Neural progenitor cell (in vitro differentiated cells): ENCODE measurements at places on chromosomes 2 and 18. TPM values are rescaled to one million over a fixed set of nuclear protein-coding genes. Genes with fewer than 3 reads are reported as not detected.
A peak's percentile ranks its signal among the peaks of the same experiment; 100 is the strongest.

- H3K27ac ChIP-seq: no peak overlapping the region
- H3K27me3 ChIP-seq: no peaks in the 10 kb centered on the region
- peaks cover 11% of the 10 kb centered on the region for H3K36me3 ChIP-seq
- no peak overlapping the region for H3K4me3 ChIP-seq
Measured at GRCh38 chr2:119940856-119941255, 72.0 kb upstream of the EPB41L5 start.

GRCh38 chr2:224893848-224894247 lies 148.4 kb downstream of the DOCK10 start:
- H3K4me1 ChIP-seq: peaks cover 9% of the 10 kb centered on the region
- H3K27ac ChIP-seq: no peak overlapping the region
- no peaks in the 10 kb centered on the region for H3K27me3 ChIP-seq

DNA sequence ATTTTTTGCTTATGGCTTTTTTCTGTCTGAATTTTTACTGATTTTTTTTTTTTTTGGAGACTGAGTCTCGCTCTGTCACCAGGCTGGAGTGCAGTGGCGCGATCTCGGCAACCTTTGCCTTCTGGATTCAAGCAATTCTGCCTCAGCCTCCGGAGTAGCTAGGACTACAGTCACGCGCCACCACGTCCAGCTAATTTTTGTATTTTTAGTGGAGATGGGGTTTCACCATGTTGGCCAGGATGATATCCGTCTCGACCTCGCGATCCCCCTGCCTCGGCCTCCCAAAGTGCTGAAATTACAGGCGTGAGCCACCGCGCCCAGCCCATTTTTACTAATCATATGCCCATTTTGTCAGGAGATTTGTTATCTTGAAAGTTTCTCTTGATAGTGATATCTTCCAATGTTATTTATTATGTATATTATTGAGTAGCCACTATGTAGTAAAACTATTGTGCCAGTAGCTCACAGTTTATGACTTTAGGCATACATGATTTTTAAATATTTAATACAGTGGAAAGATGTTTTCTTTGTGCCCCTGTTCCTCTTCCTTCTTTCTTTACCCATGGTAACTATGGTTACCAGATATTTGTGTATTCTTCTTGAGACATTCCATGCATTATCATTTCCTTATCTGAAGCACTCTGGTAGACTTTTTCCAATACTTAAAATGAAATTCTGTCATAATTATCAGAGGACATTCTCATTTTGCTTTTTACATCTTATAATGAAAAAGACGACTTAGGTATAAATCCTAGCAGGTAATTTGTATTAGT lies 2.1 kb downstream of the HAT1 start:
- H3K36me3 ChIP-seq: peaks cover 10% of the 10 kb centered on the region
- H3K4me3 ChIP-seq: peak overlapping the region; percentile 77
- H3K4me1 ChIP-seq: peaks cover 6% of the 10 kb centered on the region
- DNase-seq: no peak
- no peaks in the 10 kb centered on the region for H3K27me3 ChIP-seq

The CNGA3 gene
- not detected in 2 replicates for total RNA-seq

The MYL12A gene
- 222 and 365 TPM in 2 replicates for total RNA-seq
